ENCODE measurements at places on chromosomes 11 and 22.

DNA sequence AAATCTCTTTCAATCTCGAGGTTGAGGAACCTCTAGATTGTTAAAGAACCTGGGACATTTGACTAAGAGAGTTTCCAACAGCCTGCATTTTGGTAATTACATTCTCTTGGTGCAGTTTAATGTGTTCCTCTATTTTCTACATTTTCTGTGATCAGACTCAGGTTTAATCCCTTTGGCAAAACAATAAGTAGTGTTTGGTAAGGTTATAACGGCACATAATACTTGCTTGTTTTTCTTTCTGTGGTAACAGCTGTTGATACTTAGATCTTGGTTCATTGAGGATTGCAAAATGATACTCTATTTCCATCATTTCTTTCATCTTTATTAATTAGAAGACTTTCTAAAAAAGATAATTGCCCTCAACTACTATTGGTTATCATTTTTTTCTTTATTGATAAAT lies 271.3 kb downstream of the SBF2 start:
- no peak for DNase-seq

- no peak for DNase-seq
Observed at GRCh38 chr11:73991471-73992006, 8.9 kb upstream of the UCP2 start.

DNA sequence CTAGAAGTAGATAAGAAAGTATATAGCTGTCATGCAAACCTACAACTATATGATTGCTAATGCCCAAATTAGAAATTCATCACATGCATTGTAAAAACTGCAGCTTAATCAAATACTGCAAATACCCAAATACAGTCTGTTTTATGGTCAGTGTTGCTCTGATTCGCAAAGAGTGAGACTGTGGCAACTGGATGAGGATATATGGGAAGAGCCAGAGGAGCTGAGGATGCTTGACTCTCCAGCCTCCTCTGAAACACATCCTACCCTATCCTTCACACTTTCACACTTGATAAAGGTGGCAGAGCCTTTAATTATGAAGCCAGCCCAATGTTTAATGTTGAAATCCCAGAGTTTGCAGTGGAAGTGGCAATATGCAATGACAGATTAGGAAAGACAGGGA lies 21.9 kb upstream of the OR2AT4 start:
- DNase-seq, result no peak

DNA sequence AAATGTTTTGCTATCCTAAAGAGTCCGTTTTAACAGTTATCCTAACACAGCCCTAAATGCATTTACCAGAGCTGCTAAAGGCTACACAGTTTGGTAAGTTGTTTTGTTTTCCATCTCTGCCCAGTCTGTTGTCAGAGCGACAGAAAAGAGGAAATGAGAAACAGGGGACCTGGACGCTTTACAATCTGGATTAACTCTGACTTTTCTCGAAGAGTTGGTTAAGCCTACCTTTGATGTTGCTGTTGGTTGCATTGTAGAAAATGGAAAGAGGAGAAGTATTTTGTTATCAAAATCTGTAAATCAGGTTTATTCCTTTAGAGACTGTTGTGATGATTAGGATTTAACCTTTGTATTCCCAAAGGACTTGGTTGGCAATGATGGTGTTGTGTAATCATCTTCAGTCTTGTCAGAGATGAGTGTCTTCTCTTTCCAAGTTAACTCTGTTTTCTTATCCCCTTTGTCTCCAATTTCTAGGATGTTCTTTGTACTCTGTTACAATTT lies 481 bp downstream of the ANGPTL5 start:
- no peak for DNase-seq

DNA sequence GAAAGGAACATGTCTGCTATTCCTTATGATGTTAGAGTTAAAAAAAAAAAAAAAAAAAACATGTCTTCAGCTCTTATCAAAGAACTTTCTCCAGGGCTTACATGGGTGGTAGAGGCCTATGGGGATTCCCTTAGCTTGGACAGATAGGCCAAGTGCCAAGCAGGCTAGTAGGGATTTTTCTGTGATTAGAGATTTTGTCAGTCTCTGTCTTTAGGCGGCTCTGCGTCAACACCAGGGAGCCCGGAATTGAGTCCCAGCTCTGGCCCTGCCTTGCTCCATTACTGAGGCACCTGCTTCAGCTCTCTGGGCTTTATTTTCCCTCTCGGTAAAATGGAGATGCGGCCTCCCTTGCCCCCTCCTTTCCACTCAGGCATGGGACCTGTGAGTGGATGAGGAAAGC lies 13.1 kb downstream of the CRY2 start:
- no peak for DNase-seq

DNA sequence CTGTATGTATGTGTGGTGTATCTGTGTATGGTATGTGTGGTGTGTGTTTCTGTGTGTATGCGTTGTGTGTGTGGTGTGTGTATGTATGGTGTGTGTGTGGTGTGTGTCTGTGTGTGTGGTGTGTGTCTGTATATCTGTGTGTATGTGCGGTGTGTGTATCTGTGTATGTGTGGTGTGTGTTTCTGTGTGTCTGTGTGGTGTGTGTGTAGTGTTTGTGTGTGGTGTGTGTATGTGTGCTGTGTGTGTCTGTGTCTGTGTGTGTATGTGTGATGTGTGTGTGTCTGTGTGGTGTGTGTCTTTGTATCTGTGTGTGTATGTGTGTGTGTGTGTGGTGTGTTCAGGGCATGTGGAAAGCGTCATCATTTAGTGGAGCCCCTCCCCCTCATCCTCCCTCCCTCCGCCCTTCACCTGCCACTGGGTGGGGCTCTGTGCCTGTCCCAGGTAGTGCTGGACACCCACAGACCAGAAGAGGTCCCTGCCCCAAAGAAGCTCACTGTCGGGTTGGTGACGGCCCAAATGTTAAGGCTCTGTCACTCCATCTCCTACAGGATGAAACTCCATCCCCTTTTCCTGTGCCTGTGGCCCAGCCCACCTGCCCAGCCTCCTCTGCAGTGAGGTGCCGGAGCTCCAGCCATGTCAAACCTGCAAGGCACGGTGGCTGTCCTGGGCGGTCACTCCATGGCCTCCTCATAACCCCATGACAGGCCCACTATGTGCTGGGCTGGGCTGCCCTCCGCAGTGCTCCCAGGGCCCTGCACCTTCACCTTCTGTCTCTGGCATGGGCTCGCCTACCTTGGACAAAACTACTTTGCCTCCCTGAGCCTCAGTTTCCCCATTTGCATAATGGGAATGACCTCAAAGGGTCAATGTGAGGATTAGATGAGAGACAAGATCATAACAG lies 23.4 kb upstream of the SHISAL1 start:
- no peak for DNase-seq

GRCh38 chr22:34416022-34416860 lies 496.0 kb upstream of the LARGE1 start:
- DNase-seq, result no peak

GRCh38 chr11:115180272-115180671 lies 323.9 kb downstream of the CADM1 start:
- DNase-seq, result peak; percentile 57

GRCh38 chr22:45317551-45318167 lies 7.9 kb downstream of the FAM118A start:
- DNase-seq, result no peak

- no peak for DNase-seq
Observed at GRCh38 chr11:70705930-70706329, 307.6 kb downstream of the CTTN start.

- no peak for DNase-seq
Observed at GRCh38 chr11:45563810-45564209, 101.6 kb downstream of the CHST1 start.

GRCh38 chr11:130932086-130932712 lies 15.9 kb upstream of the SNX19 start:
- no peak for DNase-seq

GRCh38 chr22:41397143-41397811 lies 15.5 kb downstream of the TEF start:
- DNase-seq, result no peak

DNA sequence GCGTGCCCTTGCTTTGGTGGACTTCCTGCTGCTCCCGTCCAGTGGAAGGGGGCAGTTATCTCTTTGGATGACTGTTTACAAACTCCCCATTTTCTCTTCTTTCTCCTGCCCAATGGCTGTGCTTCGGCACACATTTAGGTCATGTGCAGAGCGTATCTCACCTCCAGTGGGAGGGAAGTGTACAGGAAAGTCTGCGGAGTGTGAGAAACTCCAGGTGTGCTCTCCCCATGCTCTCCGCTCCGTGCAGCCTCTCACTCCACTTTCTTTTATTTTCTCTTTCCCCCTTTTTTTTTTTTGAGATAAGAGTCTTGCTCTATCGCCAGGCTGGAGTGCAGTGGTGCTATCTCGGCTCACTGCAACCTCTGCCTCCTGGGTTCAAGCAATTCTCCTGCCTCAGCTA lies 11.9 kb upstream of the TEF start:
- DNase-seq, result no peak

DNA sequence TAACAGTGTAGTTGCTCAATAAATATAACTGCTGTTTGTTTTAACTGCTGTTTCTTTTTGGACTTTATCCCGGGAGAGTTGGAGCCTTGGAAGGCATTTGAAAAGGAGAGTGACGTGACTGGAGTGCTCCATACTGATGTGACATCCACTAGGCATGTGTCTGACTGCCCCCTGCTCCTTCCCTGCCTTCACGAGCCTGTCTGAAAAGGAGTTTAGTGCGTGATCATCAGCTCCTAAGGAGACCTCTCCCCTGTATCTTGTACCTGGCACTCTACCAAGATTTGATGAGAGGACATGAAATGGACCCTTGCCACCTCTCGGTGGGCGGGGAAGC lies 22.9 kb downstream of the ZBTB16 start:
- no peak for DNase-seq

GRCh38 chr11:4882543-4882942 lies 843 bp downstream of the OR51T1 start:
- DNase-seq, result no peak

GRCh38 chr11:6240781-6241180 lies 1.9 kb downstream of the CNGA4 start:
- no peak for DNase-seq

DNA sequence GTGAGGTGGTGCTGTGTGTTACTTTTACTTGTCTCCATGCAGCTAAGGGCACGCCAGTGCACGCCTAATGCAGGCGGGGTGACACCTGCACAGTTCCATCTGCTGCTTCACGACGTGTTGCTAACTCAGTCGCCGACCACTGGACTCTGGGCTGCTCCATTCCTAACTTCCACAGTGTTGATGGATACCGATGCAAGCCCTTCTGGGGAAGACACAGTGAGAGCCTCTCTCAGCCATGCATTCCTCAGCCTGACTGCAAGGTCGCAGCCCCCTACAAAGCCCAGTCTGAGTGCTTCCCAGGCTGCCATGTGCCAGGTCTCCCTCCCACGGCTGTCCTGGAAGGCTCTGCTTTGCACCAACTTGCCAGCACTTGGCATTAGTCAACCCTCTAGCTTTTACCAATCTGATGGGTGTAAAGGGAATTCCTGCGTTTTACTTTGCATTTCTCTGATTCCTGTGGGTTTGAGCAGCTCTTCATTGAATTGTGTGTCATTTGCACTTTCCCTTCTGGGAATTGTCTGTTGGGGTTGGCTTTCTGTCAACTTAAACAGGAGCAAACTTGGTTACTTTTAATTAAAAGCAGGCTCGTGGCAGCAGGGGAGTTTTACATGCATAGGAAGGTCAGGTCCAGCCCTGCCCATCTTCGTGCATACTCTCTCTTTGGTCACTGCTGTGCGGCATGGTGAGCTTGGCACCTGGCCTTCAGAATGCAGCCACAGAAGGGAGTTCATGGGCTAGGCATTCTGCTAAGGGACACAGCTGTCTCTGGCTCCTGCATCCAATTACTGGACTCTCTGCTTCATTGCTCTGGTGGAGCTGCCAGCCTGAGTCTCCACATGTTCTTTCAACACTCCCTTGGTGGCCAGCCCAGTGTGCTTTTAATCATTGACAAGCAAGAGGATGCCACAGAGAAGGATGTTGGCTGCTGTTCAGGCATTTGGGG lies 34.6 kb upstream of the SHANK2 start:
- peak; percentile 30 for DNase-seq

GRCh38 chr11:46315033-46315738 lies 32.1 kb upstream of the DGKZ start:
- peak; percentile 59 for DNase-seq

GRCh38 chr11:73184953-73185671 lies 33.0 kb upstream of the P2RY2 start:
- peak; percentile 92 for DNase-seq

DNA sequence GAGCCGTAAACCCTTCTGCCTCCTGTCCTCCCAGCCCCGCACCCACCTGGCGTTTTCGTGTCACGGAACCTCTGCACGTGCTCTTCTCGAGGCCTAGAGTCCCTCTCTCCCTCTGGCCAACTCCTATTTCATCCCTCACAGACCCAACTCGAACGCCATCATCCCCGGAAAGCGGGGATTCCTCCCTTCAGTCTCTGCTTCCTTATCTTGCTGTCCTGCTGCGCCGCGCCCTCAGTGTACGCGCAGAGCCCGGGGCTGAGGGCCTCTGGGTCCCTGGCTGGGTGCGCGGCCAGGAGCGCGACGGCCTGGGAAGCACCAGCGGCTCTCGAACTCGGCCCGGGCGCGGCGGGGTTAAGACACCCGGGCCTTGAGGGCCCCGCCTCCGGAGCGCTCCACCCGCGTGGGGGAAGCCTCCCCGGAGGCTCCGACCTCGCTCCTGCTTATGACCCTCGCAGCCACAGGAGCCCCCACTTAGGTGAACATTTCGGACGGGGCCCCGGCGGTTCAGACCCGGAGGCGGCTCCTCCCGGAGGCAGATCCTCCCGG lies 398 bp upstream of the ATG16L2 start:
- peak; percentile 88 for DNase-seq

DNA sequence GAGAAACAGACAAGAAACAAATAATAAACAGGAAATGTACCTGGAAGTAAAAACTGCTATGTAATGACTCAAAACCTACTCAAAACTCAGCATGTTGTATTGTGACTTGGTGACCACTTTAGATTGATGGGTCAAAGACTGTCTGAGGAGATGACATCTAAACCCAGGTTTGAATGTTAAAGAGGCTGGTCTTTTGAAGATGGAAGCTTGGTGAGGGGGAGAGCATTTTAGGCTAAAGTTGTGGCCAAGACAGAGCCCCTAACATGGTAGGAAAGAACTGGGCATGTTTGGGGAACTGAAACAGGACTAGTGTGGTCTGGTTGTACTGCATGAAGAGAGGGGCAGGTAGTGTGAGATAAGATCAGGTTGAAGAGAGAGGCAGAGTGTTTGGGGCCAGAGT lies 85.3 kb upstream of the MYO18B start:
- no peak for DNase-seq

GRCh38 chr11:1983601-1983961 lies 14.1 kb downstream of the H19 start:
- DNase-seq, result no peak

- DNase-seq, result no peak
Observed at GRCh38 chr22:17007257-17007656, 765 bp downstream of the GAB4 start.

- no peak for DNase-seq
Observed at GRCh38 chr22:43500792-43501785, 89.3 kb downstream of the MPPED1 start.

- no peak for DNase-seq
Observed at GRCh38 chr11:46370253-46370652, 11.2 kb upstream of the MDK start.

- DNase-seq, result no peak
Observed at GRCh38 chr11:10314199-10315072, 9.6 kb downstream of the ADM start.
